Ovary (tissue), 10 donors: ENCODE measurements at places on chromosomes 6 and 20.
A peak's percentile ranks its signal among the peaks of the same experiment; 100 is the strongest.

GRCh38 chr6:141307309-141307998 is 825.3 kb upstream of the GJE1 start:
- no peak for DNase-seq

GRCh38 chr6:161135695-161136591 is 137.9 kb downstream of the AGPAT4 start:
- DNase-seq: no peak

DNA sequence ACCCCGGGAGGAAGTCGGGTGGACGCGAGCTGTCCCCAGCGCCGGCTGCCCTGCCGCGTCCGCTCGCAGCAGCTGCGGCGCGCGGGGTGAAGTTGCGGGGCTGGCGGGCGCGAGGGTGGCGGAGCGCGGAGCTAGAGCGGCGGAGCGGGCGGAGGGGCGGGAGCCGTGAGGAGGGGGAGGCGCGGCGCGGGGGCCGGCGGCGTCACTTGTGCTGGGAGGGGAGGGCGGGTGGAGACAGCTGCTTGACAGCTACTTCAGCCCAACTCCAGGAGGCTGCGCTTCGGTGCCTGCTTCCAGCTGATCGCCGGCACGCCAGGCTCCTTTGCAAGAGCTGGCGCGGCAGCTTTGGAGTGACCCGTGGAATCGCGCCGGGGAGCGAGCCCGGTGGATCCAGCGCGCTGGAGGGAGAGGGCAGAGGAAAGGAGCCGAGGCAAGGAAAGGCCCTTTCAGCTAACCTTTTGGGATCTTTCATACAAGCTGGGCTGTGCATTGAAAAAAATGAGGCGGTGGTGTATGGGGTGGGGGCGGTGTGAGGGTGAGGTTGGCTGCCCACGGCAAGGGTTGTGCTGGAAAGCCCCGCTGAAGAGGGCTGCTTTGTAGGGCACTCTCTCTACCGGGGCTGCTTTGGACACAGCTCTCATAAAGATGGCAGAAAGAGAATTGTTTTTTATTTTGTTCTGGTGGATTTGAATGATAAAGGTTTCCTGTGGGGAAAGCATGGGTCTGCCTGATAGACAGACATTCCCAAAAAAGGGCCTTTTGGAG is 24.6 kb downstream of the RIPOR2 start:
- peak; percentile 46 for DNase-seq

DNA sequence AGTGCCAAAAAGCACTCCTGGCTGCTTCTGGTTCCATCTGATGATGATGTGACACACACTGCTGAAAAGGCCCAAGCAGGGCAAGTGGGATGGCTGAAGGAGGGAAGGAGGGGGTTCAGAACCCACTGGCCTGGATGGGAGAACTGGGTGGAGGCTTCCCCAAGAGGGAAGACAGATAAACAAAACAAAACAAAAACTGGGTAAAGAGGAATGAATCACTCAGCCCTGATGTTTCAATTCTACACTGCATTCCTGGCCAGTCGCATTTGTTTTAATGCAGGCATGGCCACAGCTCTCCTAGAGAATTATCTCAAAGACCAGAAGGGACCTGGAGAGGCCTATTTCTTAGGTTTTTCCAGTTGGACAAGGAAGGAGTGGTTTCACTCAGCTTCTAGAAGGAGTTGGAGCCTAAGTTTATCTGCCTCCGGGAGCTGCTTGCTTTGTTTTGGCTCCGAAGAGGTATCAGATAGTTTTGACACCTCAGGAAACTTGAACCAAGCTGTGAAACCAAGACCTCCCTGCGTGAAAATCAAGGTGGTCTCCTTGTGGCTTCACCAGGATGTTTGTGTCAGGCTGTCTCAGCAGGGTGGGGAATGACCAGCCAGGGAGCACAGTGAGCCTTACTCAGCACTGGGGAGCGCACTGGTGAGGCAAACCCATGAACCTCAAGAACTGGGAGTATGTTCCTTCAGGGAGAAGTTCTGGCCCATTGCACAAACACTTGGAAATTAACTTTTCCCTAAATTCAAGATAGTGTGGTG is 16.1 kb downstream of the TTPAL start:
- no peak for DNase-seq

GRCh38 chr6:156659822-156660198 is 117.4 kb upstream of the ARID1B start:
- no peak for DNase-seq
